Fibroblast of mammary gland (primary cell): ENCODE measurements at places on chromosomes 2 and 18.
A peak's percentile ranks its signal among the peaks of the same experiment; 100 is the strongest.

DNA sequence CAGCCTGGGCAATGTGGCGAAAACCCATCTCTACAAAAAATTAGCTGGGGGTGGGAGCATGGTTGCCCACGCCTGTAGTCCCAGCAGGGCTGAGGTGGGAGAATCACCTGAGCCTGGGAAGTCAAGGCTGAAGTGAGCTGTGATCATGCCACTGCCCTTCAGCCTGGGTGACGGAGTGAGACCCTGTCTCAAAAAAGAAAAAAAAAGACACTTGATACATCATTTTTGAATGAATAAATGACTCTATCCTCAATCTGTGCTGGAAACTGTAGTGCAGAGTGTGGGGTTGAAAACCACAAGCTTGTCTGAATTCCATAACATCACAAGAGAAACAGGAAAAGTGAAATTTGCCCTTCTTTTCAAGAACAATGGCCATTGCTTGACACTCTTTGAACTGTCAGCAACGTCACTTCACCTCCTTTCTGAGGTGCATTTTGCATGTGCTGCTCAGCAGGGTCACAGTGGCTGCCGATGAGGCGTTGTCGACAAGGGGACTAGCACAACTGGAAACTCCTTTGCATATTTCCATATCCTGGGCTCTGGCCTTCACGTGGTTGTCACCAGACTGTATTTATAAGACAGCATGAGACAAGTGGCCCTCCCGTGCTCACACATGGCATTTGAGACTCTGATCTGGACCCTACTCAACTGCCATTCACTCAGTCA is 54.2 kb downstream of the DDX1 start:
- no peak for DNase-seq

DNA sequence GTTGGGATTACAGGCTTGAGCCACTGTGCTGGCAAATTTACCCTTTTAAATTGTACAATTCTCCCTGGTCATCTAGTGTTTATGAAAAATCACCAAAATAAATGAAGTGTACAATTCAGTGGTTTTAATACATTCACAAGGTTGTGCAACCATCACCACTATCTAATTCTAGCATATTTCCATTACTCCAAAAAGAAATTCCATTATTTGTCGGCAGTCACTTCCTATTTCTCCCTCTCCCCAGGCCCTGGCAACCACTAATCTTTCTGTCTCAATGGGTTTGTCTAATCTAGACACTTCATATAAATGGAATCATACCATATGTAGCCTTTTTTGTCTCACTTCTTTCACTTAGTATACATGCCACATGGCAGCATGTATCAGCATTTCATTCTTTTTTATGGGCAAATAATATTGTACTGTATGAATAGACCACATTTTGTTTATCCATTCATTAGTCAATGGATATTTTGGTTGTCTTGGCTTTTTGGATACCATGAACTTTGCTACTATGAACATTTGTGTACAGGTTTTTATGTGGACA is 12.6 kb upstream of the POLE4 start:
- DNase-seq: no peak

- DNase-seq: no peak
Observed at GRCh38 chr2:167543721-167544120, 655.4 kb downstream of the XIRP2 start.

DNA sequence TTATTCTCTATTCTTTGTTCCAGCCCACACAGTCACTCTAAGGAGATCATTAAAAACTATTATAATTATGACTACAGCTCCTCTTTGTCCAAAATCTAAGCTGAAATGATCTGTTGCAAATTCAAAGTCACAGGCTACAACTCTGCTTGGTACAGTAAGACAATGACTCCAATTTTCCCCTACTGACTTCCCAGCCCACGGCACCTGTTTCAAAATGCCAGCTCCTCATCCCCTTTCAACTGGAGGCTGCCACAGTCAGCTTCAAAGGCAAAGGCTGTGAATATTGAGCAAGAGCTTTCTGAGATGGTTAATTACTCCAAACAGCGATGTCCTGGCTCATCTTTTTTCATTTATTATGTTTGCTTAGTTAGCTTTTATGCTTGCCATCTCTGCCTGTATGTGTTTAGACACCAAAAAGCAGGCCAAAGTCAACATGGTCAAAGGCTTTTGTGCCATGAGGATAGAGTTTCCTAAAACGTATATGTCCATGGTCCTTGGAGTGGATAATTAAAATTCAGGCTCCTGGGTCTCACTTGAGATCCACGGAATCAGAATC is 141.1 kb downstream of the DOCK10 start:
- DNase-seq: no peak

DNA sequence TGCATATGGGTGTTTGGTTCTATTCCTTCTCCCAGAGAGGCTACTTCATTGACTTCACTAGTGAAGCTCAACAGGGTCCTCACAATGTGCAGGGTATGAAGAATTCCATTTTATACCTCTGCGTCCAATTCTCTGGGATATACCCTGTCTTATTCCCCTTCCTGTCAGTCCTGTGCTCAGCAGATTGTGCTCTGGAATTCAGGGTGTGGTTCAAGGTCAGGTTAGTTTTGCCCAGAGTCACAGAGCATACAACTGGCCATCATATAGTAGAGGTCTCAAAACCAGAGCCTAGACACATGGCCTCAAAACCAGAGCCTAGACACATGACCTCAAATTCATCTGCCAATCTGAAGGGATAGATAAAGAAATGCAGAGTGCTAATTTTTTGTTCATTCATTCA is 38.8 kb upstream of the VIT start:
- DNase-seq: no peak

DNA sequence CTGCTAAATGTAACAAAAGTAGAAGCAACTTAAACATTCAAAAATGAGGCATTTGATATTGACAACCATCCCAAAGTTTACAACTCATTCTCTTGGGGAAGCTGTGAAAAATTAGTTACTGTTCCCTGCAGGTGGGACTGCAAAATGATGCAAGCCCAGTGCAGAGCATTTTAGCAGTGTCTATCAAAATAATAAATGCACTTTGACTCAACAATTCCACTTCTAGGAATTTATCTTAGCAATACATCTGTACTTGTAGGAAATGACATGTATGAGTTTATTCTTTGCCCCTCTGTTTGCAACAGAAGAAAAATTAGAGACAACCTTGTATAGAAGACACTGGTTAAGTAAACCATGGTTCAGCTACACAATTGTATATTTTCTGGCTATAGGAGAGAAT is 48.0 kb upstream of the TLK1 start:
- no peak for DNase-seq

- peak; percentile 76 for DNase-seq
Observed at GRCh38 chr2:46806526-46806925, 109.1 kb downstream of the MCFD2 start.

DNA sequence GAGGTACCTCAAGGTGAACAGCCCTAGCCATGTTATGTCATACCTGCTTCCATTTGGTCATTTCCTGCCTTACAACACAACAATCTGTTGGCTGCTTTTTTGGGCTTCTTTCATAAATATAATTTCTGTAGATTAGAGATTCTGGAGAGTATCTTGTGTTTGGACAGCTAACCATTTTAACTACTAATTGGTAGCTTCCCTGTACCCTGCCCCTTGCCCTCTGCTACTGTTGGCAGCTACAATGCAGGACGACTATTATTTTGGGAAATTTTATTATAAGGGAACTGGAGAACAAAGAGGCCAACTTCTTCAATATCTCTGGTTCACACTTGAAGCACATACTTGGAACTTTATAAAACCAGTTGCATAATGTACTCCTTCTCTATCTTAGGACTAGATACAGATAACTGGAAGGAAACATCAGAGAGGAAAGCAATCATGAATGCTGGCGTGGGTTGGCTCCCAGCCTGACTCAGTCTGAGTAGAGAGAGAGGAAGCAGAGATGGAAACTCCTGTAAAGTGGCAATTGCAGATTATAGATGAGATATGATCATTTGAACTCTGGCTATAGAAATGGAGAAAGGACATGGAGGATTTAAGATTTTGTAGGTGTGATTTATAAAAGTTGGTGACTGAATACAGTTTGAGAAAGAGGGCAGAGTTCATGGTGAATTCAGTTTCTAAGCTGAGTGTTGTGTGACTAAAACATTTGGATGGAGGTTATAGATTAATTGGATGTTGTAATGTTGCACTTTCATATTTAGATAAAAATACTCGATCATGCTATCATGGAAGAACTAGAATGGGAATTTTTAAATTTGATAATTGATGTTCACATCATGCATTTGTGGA is 74.5 kb downstream of the MDH1 start:
- DNase-seq: no peak

DNA sequence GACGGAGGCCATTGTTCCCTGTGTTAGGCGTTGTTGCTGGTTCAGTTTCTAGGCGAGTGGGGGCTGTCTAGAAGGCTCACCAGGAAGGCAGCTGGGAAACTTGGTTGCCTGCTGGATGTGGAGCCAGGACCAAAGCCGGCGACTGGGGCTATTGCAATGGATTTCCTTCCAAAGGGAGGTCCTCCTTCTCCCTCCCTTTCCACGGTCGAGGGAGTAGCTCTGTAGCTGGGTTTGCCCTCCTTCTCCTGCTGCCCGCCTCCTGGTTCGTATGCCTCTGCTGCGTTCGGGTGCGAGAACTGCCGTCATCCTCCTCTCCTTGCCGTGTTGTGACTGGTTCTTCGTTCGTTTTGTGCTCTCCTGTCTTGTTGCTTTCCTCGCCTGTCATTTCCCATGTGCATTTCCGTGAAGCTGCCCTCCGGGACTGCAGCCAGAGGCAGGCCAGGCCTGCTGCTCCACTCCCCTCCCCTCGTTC is 203.4 kb downstream of the NEDD4L start:
- DNase-seq: no peak
